ENCODE measurements at places on chromosomes 4 and X.

GRCh38 chr4:613126-613525 is 12.2 kb upstream of the PDE6B start:
- DNase-seq: no peak

DNA sequence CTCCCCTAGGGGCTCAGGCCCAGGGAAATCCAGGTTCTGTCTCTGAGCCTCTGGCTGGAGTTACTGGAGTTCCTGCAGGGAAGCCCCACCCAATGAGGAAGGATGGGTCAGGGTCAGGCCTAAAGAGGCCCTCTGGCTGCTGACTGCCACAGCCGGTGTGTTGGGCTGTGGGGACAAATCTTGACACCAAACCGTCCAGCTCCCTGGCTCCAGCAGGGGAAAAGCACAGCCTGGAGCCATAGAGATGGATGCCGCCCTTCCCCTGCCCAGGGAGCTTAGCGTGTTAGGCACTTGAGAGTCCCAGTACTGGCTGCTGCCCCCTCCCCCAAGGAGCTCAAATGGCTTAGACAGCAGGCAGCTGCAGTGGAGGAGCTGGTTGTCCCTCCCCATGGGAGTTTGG is 321.3 kb upstream of the LCORL start:
- no peak for DNase-seq

GRCh38 chrX:19840899-19841648 is 46.3 kb downstream of the SH3KBP1 start:
- no peak for DNase-seq

DNA sequence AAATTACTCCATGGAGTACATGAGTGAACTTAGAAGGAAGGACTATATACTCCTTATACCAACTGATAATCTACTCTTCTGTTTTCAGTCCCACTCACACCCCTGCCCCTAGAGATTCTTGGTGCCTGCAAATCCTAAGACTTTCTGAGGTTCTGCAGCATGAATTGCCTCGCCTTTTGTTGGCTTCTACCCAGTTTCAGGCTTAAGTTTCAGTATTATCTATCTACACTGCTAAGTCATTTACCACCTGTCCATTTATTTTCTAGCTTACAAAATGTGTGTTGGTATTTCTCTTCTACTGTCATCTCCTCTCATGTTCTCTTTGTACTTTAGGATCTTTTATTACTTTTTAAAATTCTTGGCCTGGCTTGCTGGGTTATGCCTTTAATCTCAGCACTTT is 94.4 kb upstream of the AMOT start:
- DNase-seq: no peak

- DNase-seq: no peak
Observed at GRCh38 chr4:77178560-77178959, 21.6 kb downstream of the CCNG2 start.

- no peak for DNase-seq
Observed at GRCh38 chr4:75698162-75698962, 25.2 kb upstream of the G3BP2 start.

DNA sequence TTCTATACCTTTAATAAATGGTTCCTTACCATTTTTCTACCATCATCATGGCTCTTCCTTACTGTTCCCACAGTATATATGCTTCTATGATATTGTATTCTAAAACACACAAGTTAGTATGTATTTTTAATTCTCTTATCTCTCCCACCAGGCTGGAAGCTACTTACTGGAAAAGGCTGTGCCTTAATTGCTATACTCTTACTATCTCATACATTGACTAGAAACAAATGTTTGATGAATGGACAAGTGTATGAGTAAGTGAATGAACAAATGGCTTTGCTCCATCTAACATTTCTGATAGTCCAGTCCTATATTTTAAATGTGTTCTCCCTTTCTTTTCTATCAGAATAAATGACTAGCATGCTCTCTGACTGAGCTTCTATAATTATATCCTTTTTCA is 320.8 kb upstream of the RASGEF1B start:
- no peak for DNase-seq

- DNase-seq: no peak
Observed at GRCh38 chr4:3225936-3226335, 23.0 kb upstream of the MSANTD1 start.

- DNase-seq: peak; percentile 83
Observed at GRCh38 chr4:19971829-19972228, 279.9 kb upstream of the SLIT2 start.

DNA sequence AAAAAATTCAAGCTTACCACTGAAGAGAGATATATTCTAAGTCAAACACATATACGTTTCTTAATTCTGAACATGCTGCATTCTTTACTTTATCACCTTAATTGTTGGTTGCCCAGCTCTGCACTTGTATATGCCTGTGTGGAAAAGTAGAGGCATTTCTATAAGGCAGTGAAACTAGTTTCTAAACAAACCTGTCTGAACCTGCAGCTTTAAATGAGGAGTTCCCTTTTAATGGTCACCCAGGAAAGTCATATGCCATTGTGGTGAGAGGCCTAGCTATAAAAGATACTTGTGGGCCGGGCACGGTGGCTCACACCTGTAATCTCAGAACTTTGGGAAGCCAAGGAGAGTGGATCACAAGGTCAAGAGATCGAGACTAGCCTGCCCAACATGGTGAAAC is 147.4 kb upstream of the RXFP1 start:
- DNase-seq: no peak

DNA sequence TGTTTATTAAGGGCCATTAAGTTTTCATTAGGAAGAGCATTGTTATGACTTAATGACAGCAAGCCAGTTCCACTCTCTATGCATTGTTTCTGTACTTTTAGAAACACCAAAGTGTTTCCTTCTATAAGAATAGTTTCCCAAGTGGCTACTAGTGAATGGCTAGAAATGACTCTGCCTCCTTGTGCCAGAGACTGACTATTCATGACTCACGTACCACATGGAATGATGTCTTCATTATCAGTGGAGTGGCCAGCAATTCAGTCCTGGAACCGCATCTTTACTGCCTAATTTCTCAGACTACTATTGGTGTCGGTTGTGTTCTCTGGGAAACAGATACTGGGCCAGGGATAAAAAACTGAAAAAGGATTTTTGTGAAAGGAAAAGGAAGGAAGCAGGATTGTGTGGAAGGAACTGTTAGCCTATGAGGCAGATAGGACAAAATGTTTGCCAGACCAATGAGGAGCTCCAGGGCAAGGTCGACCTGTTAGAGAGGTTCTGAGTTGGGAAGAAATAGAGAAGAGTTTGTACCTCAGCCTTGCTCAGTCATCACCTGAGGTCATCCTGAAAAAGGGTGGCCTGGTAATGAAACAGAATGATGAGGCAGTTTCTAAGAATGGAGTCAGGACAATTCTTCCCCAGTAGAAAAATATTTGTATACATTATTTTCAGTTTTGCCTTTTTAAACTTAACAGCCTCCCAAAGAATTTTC is 218.6 kb downstream of the SPCS3 start:
- DNase-seq: peak; percentile 84

DNA sequence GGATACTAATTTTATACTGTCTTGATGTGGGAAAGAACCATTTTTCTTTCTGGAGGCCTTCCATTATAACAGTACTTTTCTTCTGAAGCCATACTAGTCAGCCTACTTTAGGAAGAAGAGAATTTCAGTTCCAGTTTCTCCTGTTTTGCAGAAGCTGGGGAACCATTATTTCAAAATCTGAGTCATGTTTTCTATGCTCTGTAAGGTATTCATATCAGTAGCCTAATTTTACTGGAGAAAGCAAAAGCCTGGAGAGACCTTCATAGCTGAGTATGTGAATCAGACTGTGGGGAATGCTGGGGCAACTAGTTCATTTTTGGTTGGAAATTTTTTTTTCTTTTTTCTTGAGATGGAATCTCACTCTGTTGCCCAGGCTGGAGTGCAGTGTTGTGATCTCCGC is 22.4 kb downstream of the AFF1 start:
- DNase-seq: peak; percentile 49

GRCh38 chr4:41866799-41867677 is 68.2 kb upstream of the TMEM33 start:
- no peak for DNase-seq

DNA sequence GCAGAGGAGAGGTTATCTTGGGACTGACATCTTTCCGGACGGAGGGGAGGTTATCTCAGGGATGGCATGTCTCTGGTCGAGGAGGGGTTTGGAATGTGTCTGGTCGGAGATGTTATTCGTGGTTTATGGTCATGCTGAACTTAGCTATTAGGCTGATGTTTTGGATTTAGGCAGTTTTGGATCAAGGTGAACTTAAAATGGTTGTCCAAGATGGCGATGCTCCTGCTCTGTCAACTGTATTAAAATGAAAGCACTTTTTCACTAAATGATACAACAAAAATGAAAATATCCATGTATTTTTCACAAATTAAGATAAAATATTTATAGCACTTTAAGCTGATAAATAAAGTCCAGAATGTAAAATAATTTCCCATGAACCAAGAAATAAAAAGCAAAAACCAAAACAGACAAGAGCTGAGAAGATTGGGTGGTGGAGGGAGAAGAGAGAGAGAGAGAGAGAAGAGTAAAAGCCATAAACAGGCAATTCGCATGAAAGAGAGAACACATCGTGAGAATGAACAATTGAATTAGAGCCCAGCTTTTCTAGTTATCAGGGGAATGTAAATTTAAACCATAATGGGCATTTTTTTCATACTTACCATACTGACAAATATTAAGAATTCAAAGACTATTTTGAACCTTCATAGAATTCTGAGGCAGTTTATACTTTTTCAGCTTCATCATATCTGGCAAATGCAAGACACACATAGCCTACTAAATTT is 2236.0 kb upstream of the AGA start:
- no peak for DNase-seq

GRCh38 chr4:19999775-20000414 is 251.8 kb upstream of the SLIT2 start:
- no peak for DNase-seq

DNA sequence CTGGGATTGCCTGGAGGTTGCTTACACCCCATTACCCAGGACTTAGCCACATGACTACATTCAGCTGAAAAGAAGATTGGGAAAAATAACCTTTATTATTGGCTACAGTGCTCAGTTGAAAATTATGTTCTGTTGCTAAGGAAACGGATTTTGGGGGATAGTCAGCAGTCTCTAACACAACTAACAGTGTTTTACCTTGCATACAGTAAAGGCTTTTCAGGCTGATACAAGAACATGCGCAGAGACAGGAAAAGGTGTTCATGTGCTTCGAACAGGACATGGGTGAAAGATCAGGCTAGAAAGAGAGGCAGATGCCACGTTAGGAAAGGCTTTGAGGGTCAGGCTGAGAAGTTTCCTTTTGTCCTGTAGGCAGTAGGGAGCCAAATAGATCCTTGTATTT is 14.8 kb upstream of the RHOH start:
- DNase-seq: no peak

GRCh38 chrX:152918707-152919106 is 20.8 kb downstream of the ZNF185 start:
- DNase-seq: no peak

GRCh38 chr4:87076690-87077358 is 142.0 kb downstream of the AFF1 start:
- DNase-seq: no peak

DNA sequence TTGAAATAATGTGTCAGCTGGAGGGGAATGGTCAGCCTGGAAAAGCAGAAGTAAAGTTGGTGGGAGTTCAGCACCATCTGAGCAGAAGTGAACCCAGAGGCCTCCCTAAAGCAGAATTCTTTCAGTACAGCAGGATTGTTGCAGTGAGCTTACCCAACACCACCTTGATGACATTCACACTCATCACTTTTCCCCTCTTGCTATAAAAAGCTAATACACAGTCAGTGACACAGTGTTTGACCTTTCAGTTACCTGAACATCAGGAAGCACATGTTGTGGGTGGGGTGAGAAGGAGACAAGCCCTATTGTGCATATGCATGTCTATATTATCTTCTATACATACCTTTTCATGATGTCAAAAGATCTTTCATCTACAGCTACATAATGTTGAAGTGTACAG is 624.7 kb upstream of the ZFP42 start:
- DNase-seq: no peak

- DNase-seq: no peak
Observed at GRCh38 chr4:146381263-146381872, 140.4 kb downstream of the SLC10A7 start.

DNA sequence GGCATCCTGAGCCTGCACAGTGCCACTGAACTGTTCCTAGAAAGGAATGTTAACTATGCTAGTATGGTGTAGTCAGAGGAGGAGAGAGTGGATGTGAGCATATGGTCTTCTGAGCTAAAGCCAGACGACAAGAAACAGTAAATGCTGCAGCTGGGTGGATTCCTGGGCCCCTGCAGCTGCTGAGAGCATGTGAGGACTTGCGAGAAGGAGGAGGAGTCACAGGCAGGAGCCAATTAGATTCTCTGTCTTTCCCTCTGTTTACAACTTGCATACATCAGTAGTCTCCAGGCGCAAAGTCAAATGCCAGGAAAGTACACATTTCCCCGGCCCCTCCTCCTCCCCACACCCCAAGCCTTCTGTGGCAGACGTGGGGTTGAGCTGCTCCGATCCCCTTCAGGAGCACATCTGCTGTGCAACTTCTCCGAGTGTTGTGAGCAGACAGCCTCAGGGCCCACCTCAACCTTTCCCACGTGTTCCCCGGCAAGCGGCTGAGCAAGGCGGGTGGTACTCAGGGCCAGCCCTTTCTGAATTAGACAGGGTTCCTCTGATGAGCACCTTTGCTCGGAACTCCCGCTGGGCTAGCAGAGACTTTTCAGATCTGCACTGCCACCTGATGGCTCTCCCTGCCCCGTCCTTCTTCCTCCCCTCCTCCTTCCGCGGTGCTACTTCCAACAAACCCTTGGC is 108.7 kb upstream of the ATP6AP2 start:
- no peak for DNase-seq
